Activated T-helper 1 cell treated with anti-CD3 and anti-CD28 coated beads, Interleukin-12 subunit alpha, Interleukin-12 subunit beta, Interleukin-2, Interleukin-4 antibody, amounts not matched to agents 30 ng/mL and 10 ng/mL and 1 ng/mL, durations not matched to agents 14 hours and 24 hours and 36 hours (primary cell): ENCODE measurements at places on chromosomes 11 and 22. TPM values are rescaled to one million over a fixed set of nuclear protein-coding genes. Genes with fewer than 3 reads are reported as not detected.

Gene WT1
- total RNA-seq, result not detected in 2 replicates

Gene SMTNL1
- not detected in 2 replicates for total RNA-seq

Gene GRAMD1B
- total RNA-seq, result 154 and 155 TPM in 2 replicates

Gene TREH
- total RNA-seq, result not detected in 2 replicates

- peak; percentile 27 for DNase-seq
Measured at GRCh38 chr11:94623120-94623735, 56.1 kb downstream of the PIWIL4 start.

- no peak for DNase-seq
Measured at GRCh38 chr11:469684-470560, 19.8 kb downstream of the PTDSS2 start.

GRCh38 chr11:79236541-79236971, 204.3 kb downstream of the TENM4 start:
- no peak for DNase-seq

Gene NXPE4
- total RNA-seq, result not detected in 2 replicates

- DNase-seq, result no peak
Measured at GRCh38 chr11:66976028-66976467, 944 bp downstream of the C11orf86 start.

- DNase-seq, result no peak
Measured at GRCh38 chr11:15947681-15948648, 408.4 kb downstream of the SOX6 start.

Gene CFAP68
- total RNA-seq, result 17.7 and 22.3 TPM in 2 replicates

DNA sequence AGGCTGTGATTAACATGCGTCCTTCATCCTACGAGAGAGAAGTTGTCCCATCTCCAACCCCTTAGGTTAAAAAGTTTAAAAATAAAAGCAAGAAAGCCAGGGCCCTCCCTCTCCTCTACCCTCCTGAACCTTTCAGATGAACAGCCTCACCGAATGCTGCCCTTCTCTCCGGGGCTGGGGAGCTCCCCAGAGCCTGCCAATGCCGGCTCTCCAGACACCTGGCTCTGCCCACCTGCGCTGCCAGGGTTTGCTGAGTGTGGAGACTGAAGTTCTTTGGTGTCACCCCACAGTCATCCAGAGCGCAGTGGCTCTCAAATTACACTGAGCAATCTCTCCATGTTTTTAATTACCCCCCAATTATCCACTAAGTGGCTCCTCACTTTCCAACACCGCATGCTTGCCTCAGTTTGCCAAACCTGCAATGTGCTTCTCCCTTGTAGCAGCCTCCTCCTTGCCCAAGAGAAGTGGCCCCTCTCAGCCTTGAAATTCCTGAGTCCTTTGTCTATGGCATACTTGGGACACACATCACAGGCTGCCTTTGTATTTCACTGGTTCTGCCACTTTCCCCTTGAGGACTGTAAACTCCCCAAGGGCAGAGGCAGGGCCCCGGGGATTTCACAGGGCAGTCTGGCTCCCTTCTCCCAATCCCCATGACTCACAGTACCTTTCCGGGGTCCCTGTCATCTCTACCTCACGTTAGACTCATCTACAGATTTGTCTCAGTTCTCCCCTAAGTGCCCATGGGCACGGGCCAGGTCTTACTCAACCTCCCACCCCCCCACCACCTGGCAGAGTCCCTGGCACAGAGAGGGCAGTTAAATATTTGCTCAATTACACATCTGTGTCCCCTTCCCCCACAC, 2.0 kb downstream of the MYH9 start:
- peak; percentile 29 for DNase-seq

GRCh38 chr11:121385688-121386087, 66.4 kb upstream of the SORL1 start:
- no peak for DNase-seq

Gene MS4A3
- total RNA-seq, result not detected in 2 replicates

DNA sequence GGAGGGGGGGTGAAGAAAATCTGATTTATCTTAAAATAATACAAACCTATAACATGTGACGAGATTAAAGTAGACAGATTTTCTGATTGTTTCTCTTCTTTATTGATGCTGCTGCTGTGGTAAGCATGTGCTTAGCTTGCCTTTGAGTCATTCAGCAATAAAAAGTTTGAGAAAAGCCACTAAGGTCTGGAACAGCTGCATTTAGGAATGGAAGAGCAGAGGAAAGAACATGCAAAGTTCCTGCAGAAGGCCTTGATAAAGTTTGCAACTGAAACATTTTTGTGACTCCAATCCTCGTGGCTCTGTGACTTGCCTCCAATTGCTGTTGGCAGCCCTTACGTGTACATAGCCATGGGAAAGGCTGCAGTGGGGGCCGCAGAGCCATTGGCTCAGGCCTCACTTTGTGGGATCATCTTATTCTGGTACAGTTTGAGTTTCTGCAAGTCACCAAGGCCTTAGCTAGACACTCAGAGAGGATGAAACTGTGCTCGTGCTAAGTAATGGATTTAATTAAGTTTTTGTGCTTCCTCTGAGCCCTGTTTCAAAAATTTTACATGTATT, 370.2 kb downstream of the AASDHPPT start:
- no peak for DNase-seq

Gene SLC15A3
- total RNA-seq, result 1.7 and 2.0 TPM in 2 replicates

- no peak for DNase-seq
Measured at GRCh38 chr22:43396934-43397457, 14.8 kb upstream of the MPPED1 start.

DNA sequence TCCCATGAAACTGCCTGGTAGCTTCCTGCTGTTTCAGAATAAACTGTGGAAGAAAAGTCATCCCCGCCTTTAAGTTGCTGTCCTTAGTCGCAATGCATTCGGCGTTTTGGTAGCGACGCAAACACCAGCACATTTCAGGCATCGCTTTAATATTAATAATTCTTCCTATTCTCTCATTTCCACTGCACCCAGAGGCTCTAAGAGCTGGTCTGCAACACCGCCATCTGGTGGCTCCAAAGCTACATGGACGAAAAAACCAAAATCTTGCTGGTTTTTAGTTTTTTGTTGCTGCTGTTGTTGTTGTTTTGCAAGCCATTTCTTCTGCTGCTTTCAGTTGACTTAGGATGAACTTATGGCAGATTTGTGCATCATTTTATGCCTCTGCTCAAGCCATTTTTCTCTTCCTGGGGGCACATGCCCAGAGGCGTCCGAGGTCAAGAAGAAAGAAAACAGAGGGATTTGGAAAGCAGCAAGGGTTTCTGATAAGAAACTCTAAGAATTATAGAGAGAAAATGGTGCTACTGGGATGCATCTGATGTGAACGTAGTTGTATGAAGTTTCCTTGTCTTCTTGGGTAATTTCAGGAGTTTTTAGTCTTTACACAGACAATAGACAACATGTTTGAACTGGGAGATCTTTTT, 345.4 kb upstream of the KIRREL3 start:
- no peak for DNase-seq

GRCh38 chr11:2507945-2508749, 63.3 kb downstream of the KCNQ1 start:
- no peak for DNase-seq

Gene EIF3D
- total RNA-seq, result 322 and 323 TPM in 2 replicates

DNA sequence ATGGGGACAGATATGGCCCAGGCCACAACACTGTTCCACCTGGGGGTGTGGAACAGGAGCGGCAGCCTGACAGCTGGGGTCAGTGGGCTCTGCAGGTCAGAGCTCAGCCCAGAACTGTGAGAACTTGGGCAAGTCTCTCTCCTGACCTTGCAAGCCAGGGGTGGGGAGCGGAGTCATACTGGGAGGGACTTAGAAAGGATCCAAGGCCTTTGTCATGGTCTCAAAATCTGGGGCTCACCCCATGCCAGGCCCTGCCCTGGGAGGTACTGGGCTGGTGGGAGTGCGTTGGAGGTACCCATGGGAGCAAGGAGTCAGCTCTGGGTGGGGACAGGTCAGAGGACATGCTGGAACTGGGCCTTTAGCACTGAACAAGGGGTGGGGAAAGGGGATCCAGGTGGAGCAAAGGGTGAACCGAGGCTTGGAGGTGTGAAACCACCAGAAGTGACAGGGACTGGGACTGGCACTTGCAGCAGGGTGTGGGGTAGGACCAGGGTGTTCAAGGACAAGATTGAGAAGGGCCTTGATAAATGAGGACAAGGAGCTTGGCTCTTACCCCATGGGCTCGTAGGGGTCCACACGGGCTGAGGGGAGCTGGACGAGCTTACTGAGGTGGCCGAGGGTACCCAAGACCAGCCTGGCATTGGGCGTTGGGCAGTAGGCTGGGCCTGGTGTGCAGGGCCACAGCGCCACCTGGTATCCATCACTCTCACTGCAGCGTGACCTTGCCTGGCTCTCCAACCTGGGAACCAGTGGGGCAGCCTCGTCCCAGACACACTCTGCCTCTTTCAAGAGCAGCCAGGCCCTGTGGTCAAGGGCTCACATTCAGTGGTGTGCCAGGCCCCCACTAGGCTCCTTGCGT, 7.4 kb upstream of the PMM1 start:
- DNase-seq, result no peak

DNA sequence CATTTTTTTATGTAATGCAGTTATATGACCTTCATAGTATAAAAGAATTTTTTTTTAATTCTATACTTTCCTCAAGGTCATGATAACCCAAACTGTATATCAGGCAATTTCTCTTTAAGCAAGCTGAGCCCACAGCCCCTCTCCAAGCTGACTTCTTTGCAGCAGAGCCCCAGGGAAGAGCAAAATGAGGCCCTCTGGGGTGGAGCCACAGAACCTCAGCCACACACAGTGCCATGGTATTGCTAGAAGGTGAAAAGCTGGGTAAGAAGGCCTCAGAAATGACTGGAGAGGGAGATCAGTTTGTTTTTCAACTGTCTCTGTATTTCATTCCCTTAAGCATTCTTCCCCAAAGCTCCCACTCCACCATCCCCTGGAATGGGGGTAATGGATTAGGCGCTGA, 108.8 kb downstream of the PLEKHA7 start:
- DNase-seq, result no peak

Gene OR8I2
- not detected in 2 replicates for total RNA-seq

DNA sequence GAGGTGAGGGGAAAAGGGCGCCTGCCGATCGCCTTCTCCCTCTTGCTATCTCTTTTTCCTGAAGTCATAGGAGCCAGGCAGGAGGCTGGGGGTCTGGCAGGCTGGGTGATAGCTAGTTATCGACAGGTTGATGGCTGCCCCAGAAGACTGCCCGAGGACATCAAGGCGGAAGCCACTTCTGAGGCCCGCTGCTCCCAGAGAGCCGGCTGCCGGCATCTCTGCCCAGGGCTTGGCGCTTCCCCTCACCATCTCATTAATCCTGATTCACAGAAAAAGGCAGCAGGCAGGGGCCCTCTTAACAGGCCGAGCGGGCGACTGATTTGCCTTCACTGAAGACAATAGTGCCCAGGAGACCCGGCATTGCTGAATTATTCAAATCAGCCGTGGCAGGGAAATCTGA, 124.2 kb downstream of the MIAT start:
- DNase-seq, result no peak

Gene TUB
- total RNA-seq, result 0.24 and 0.29 TPM in 2 replicates

DNA sequence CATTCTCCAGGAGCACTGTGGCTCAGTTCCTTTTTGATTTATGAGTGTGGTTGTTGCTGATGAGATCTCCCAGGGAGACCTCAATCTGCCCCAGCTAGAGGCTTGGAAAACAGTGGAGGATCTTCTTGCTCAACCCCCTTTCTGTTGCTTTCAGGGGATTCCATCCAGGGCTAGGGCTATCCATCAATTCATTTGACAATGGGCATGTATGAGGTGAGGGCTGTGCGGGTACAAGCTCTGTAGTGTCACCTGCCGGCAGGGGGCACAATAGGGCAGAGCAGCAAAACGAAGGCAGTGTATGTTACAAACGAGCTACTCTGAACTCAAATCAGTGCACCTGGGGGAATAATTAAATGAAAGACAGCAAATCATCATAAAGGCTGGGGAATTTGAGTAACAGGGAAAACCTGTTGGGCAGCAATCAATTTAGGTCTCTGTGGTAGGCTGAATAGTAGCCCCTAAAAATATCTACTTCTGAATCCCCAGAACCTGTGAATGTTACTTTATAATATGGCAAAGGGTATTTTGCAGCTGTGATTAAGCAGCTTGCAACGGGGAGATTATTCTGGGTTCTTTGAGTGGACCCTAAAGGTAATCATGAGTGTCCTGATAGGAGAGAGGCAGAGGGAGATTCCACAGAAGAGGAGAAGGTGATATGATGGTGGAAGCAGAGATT, 170.3 kb upstream of the ZBED5 start:
- DNase-seq, result peak; percentile 57

GRCh38 chr11:59801981-59802638, 8.5 kb downstream of the MRPL16 start:
- no peak for DNase-seq
